NCI-H187 (cell line): ENCODE measurements at places on chromosomes 6 and 20.
A peak's percentile ranks its signal among the peaks of the same experiment; 100 is the strongest.

DNA sequence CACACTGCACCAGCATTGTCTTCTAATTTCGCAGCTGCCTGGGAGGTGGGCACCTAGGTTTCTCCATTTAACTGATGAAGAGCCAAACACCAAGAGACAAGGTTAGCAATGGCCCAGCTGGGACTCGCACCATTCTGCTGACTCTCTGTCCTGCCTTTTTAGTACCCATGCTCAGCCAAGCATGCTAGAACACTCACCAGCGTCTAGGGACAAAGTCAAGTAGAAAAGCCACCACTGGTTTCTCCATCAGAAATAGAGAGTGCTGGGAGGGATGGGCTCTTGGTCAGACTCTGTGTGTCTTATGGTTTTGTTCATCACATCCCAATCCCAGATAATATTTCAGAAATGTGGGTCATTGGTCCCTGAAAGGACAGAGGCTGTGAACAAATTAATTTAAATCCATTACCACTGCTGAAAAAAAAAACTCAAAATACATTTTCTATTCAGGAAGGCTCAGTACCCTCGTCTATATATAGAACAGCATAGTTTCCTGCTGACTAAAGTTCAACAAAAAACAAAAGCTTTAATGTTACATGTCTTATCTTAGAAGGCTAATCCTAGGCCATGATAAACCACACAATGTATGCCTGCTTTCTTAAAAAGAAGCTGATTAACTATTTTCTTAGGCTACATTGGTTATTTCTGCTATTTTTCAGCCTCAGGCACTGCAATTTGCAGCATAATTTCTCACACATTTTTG lies 111.0 kb downstream of the TBC1D7 start:
- DNase-seq, result no peak

- DNase-seq, result no peak
Measured at GRCh38 chr6:144036835-144037195, 28.8 kb upstream of the PLAGL1 start.

GRCh38 chr6:7134999-7135745 lies 27.4 kb downstream of the RREB1 start:
- DNase-seq, result no peak

GRCh38 chr6:45417436-45417835 lies 39.7 kb upstream of the SUPT3H start:
- DNase-seq, result no peak

- DNase-seq, result no peak
Measured at GRCh38 chr20:54477191-54477955, 2.0 kb downstream of the DOK5 start.

GRCh38 chr6:54654381-54654780 lies 192.2 kb upstream of the FAM83B start:
- DNase-seq, result no peak

DNA sequence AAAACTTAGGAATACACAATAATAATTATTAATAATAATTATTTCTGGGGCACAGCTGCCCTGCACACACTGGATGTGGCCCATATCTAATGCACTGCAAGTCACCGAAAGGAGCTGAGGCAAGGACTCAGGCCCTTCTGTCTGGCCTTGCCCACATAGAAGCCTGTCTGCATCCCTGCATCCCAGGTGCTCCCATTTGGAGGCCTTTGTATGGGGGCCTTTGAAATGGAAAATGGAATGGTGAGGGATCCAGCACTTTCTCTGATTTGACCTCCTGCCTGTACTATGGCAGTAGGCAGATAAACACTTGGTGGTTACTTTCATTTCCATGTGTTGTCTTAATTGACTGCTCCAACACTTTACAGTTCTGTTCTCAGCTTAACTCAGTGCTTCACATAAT lies 75.7 kb upstream of the PTCHD4 start:
- no peak for DNase-seq

GRCh38 chr6:168248148-168248620 lies 71.4 kb downstream of the DACT2 start:
- no peak for DNase-seq

DNA sequence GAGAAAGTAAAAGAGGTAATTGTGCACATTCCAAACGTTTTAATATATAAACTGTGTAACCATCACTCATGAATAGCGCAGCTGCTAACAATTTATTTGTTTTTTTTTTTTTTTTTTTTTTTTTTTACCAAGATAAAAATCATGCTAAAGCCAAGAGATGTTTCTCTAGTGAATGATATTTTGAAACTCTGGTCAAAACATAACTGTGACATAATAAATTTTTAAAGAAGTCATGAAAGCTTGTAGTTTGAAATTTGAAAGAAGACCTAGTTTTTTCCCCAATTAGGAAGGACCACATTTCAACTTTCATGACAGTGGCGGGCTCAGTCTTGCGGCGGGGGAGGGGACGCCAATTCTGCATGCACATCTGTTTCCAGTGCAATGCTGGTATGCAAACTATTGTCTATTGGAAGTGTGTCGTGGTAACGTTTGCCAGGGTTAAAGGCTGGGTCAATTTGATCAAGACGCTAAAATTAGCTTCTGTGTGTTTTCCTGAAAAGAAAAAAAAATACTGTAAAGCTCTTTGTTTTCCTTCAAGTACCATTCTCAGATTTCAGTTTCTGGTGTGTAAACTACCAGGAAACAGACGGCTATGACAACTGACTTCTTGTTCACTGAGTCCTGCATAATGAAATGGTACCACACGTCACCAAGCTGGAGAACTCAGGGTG lies 211.9 kb downstream of the FOXC1 start:
- no peak for DNase-seq

GRCh38 chr6:106212576-106212975 lies 113.0 kb downstream of the ATG5 start:
- DNase-seq, result no peak

DNA sequence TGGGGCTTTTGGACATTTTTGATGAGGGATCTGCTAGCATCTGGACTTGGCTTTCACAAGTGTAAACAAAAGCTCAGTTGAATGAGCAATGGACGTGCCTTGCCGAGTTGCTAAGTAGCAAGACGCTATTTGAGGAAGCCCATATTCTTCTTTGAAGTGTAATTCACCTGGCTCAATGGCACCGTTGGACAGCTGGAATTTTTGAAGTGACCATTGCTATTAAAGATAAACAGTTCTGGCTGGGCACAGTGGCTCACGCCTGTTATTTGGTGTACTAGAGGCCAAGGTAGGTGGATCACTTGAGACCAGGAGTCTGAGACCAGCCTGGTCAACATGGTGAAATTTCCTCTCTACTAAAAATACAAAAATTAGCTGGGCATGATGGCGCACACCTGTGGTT lies 88.8 kb upstream of the SOX4 start:
- no peak for DNase-seq

GRCh38 chr6:162373868-162374267 lies 353.7 kb downstream of the PRKN start:
- DNase-seq, result no peak

DNA sequence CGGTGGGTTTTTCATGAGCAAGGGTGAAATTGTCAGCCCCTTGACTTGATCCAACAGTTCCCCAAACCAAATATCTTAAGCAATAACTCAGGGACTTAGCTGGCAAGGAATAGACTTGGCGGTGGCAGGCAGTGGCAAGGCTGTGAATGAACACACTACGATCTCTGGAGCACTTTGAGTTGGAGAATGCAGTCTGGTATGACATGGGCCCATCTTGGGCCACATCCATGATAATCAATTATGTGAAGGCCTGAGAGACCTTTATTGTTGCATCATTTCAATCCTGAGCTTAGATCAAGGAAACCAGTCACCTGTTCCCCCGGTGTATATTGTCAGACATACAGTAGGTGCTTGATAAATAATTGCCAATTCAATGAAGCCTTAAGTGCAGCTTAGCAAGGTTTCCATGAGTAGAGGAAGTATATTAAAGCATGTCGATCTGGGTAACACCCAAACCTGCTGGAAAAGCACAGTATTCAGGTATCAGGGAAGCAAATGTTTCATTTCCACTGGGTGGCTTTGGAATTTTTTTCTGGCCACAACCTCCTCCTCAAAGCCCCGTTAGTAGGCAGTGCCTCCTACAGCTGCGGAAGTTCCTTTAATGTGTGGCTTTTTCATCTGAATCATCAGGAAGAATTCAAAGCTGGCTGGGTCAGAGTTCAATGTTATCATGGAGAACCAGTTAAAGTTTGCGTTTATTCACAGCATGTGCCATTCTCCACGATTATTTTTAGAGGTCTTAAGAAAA lies 10.2 kb downstream of the CASS4 start:
- no peak for DNase-seq

GRCh38 chr6:109055771-109056235 lies 38.8 kb downstream of the SESN1 start:
- no peak for DNase-seq

GRCh38 chr6:43243664-43244321 lies 512 bp downstream of the TTBK1 start:
- no peak for DNase-seq

- DNase-seq, result no peak
Measured at GRCh38 chr20:25082498-25082873, 545 bp upstream of the VSX1 start.

DNA sequence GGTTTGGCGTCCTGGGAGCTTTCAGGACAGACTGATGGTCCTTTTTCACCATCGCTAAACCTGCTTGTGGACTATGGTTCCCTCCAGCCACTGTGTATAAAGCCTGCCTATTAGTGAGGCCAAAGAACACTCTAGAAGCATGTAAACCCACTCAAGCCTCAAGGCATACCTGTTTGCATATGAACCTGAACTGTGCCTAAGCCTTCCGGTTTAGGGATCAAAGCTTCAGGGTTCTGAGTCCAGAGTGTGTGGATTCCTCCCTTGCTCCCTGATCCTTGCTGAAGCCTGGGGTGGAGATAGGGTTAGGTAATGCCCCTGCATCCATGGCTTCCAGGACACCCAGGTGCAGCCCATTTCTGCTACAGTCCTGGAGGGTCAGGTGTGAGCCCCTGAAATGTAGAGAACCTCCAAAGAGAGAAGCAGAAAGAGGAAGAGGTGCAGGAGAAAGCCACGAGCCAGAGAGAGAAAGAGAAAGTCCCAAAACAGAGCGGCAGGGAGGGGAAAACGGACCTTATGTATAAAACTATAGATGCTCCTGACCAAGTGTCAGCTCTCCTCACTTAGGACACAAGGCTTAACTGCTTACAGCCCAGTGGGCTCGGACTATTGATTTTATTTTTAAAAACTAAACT lies 93.3 kb downstream of the SCML4 start:
- no peak for DNase-seq

DNA sequence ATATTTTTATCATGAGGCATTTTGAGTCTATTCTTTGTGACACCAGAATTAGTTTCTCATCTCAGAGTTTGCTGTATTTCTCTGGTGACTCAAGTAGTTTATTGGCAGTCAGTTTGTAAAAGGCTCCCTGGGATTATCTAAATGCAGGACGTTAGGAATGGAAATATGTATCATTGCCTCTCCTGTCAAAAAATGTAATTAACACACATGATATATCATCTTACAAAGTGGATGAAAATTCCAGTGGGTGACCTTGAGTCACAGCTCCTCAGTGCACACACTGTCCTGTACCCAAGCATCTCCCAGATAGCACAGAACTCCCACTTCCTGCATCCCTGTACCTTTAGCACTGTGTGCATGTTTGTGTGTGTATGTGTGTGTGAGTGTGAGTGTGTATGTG lies 258.6 kb downstream of the LAMA2 start:
- no peak for DNase-seq

GRCh38 chr20:37992802-37993409 lies 40.4 kb downstream of the TTI1 start:
- peak; percentile 69 for DNase-seq

DNA sequence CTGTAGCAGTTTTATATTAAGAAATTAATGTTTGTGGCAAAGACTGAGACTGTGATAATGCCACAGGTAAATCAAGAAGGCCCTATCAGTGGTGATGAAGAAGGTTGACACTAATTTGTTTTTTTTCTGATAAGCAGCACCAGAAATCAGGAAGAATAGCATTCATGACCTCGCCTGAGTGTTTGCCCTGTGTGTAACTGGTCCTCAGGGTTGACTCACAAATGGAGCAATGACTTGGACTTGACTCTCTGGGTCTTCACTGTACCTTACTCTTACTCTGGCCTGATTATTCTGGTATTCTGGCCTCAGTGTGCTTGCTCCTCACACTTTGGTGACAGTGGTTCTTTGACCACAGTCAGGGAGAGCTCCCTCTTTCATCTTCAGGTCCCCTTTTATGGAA lies 243.9 kb downstream of the HAO1 start:
- DNase-seq, result no peak

GRCh38 chr6:75205776-75206575 lies at the start of gene COL12A1:
COL12A1 (minus strand) TSS chr6:75206053; CDS start chr6:75202792, 3,261 bp downstream.
- DNase-seq, result no peak

DNA sequence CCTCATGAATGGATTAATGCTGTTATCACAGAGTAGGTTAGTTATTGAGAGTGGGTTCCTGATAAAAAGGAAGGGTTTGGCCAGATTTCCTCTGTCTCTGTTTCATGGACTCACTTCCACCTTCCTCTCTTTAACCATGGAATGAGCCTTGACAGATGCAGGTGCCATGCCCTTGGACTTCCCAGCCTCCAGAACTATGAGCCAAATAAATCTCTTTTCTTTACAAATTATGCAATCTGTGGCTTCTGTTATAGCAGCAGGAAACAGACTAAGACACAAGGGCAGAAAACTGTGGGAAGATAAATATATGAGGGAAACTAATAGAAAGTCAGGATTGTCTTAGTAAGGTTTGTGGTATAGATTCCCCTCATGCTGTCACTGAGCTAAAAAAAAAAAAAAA lies 106.5 kb downstream of the QRSL1 start:
- no peak for DNase-seq

- peak; percentile 18 for DNase-seq
Measured at GRCh38 chr20:46767127-46767761, 57.8 kb downstream of the SLC2A10 start.
